ENCODE measurements at places on chromosomes 12 and 14.

GRCh38 chr14:105473677-105474482 is 741 bp upstream of the CRIP2 start:
- peak; percentile 96 for DNase-seq

- no peak for DNase-seq
Observed at GRCh38 chr12:133264173-133264572, 28.5 kb upstream of the ANHX start.

DNA sequence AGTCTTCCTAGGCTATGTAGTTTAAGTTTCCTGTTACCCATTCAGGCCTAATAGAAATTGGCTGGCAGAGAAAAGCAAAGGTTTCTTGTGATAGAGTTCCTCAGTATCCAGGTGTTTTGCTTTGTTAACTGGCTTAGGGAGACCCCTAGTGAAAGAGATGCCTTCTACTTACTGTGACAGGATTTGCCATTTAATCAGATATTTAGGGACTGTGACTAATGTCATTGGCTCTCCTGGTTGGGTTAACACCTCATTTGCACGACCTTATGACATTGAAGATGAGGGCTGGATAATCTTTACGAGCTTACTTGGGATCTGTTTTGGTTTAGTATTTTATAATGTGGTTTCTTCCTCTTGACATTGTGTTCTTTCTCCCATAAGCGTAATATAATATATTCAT is 5.8 kb downstream of the MON2 start:
- DNase-seq = no peak

- no peak for DNase-seq
Observed at GRCh38 chr12:50677858-50678257, 86.0 kb upstream of the ATF1 start.

DNA sequence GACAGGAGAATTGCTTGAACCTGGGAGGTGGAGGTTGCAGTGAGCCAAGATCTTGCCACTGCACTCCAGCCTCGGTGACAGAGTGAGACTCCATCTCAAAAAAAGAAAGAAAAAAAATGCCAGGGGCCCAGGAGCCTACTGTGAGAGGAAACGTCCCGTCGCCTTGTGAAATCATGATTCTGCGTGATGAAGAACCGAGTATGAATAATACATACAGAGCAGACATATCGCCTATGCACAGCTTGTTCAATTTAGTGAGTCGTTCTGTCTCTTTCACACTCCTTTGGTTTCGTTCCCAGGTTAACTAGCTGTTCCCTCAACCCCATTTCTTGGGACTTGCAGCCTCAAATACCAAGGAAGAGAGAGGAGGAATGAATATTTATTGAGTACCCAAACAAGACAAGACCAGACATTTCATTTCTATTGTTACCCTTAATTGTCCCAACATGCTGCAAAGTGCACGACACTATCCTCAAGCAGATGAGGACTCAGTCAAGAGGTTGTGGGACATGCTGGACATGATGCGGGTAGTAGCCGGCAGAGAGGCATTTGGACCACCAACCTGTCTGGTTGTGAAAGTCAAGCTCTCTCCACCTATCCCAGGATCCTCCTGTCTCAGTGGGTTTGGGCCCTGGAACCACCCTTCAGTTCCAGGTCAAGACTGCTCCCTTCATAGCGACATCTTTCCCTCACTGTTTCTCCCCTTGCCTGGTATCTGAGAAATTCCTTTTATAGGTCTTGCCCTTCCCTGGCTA is 8.6 kb upstream of the CD27 start:
- DNase-seq = no peak

DNA sequence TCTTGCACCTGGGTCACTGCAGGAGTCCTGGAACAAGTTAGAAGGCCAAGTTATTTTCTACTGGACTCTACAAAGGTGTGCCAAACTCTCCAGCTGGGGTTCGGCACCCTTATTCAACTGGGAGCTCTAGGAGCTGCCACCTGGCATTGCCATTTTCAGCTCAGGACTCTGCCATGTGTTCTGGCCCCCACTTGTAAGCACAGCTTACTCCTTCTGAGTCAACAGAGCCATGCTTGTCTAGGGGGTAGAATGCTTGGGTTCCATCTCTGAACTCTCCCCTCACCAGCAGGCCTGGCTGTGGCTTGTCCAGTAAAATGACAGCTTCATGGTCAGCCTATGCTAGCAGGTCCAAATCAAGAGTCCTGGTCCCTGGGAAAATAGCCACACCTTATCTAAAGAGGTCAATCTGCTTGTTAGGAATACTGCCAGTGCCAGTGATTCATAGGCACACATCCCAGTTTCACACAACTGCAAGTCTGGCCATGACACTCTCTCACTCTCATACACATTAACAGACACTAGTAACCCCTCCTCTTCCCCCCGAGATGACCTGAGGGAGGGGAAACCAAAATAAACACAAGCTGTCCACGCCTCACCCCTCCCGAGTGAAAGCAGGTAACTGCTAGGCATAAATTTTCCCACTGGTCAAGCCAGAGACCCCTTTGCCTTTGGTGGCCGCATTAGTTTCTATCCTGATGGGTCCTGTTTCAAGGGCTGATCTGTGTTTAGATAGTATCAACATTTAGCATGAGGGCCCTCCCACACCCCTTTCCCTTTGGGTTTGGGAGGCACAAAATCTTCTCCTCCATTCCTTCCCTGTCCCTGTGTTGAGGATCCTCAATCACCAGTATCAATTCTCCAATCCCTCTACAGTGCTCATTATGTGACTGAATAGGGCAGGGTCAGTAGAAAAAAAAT is 182.3 kb upstream of the GZMB start:
- DNase-seq = no peak

DNA sequence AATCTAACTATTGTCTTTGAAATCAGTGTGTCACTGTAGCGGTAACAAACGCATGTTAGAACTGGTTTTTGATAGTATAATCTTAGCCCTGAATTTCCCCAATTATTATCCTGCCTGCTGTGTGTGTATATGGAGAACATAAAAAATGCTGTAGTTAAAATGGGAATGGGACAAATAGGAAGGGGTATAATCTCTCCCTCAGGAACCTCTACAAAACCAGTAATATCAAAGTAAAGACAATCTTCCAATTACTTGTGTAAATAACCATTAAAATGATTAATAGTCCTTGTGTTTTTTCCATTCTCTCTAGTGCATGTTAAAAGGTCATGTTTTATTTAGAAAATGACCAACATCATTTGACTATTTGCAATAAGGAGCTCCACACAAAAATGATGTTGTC is 200.1 kb upstream of the TMTC1 start:
- DNase-seq = no peak

- no peak for DNase-seq
Observed at GRCh38 chr12:75818863-75819262, 212.7 kb downstream of the PHLDA1 start.

GRCh38 chr14:51652168-51653078 is 713 bp downstream of the FRMD6 start:
- peak; percentile 88 for DNase-seq

- no peak for DNase-seq
Observed at GRCh38 chr14:34997762-34998161, 15.0 kb downstream of the SRP54 start.

- no peak for DNase-seq
Observed at GRCh38 chr12:13186302-13186701, 10.2 kb upstream of the EMP1 start.

DNA sequence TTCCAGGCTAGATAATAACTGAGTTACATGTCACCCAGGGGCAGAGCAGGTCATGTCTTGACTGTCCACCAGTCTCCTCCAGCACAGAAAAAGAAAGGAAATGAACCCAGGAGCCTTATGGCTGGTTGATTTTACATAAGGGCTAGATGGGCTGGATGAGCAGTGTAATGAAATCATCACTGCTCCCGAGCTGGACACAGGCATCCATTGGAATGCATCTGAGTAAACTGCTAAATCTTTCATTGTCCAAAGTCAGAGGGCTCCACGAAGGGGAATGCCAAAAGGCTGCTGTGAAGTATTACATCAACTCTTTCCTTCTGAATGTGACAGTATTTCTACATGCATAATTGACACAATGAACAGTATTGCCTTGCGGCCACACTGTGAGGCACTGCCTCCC is 30.1 kb upstream of the TSPAN11 start:
- no peak for DNase-seq

DNA sequence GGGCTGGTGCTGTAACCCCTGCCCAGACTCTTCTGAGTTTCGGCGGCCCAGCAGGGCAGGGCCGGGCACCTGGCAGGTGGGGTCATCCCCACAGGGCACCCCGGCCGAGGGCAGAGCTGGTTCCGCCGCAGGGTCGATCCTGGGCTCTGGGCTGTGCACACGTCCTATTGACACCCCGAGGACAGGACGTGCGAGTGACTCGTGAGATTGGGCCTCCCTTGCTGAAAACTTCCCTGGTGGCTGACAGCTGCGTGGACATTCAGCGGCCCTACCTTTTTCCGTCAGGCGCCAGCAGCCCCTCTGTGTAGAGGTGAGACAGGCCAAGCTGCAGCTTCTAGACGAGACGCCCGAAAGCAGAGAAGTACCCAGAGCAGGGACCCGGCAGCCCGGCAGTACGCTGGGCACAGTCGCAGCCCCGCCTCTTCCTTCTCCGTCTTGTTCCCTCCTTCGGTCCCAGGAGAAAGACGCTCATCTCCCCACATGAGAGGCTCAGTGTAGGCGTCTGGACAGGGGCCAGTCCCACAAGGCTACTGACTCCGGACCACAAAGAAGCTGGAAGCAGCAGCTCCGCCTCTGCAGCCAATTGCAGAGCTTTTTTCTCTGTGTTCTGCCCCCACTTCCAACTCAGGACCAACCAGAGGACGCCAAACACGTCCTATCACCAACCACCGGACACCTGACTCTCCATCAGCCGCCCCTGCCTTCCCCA is at the start of gene LRCOL1:
LRCOL1 (minus strand) TSS at position 532 of the 709 bp plus-strand sequence. CDS start 4,331 bp downstream, outside the sequence.
- DNase-seq = peak; percentile 58

GRCh38 chr12:11496157-11496851 is 100.9 kb upstream of the PRB2 start:
- DNase-seq = no peak

- no peak for DNase-seq
Observed at GRCh38 chr12:52561880-52562449, 9.0 kb upstream of the KRT71 start.

- DNase-seq = no peak
Observed at GRCh38 chr12:65074932-65075331, 46.2 kb downstream of the WIF1 start.

DNA sequence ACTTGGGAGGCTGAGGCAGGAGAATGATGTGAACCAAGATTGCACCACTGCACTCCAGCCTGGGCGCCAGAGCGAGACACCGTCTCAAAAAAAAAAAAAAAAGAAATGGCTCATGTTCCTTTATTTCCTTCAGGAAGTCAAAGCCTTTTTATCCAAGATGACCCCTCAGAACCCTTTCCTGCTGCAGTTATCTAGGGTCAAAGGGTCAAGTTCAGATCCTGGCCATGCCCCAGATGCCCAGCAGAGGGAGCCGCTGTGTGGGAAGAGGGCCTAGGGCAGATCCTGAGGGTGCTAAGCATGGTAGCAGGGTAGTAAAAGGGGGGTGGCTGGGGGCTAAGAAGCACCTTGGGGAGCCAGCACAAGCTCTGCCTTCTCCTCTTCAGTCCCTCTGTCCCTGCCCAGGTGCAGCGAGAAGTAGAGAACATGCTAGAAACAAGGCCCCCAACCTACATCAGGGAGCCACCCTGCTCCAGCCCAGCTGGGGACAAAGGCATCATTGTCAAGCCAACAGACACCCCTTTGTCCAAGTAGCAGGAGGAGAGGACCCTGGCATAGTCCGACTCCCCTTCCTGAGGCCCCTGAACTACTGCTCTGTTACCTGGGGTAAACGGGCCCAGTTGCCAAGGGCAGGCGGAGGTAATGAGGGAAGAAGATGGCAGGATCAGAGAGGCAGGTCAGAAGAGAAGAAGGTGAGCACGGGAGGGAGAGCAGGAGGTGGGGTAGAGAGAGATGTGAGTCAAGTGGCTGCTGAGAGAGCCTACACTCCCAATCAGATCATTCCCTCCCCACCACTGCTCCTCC is 6.5 kb downstream of the NFE2 start:
- no peak for DNase-seq

DNA sequence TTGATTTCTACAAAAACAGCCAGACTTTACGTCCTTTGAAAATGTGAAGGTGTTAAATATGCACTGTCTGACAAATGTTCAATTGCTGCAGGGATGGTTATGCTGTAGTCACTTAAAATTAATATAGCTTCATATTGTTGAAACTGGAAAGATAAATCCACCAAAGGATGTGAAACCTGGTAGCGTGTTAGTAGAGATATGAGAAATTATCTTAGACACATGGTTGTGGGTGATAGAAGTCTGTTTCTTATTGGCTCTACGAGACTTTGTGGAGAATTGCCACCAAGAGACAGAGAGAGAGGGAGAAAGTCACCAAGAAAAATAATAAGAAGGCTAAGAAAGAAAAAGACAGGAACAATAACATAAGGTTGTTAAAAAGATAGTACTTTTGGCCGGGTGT is 2.6 kb upstream of the CAPRIN2 start:
- no peak for DNase-seq

GRCh38 chr12:107912421-107913004 is 138.0 kb downstream of the ASCL4 start:
- no peak for DNase-seq

- DNase-seq = peak; percentile 45
Observed at GRCh38 chr12:114984634-114985061, 300.7 kb upstream of the TBX3 start.

DNA sequence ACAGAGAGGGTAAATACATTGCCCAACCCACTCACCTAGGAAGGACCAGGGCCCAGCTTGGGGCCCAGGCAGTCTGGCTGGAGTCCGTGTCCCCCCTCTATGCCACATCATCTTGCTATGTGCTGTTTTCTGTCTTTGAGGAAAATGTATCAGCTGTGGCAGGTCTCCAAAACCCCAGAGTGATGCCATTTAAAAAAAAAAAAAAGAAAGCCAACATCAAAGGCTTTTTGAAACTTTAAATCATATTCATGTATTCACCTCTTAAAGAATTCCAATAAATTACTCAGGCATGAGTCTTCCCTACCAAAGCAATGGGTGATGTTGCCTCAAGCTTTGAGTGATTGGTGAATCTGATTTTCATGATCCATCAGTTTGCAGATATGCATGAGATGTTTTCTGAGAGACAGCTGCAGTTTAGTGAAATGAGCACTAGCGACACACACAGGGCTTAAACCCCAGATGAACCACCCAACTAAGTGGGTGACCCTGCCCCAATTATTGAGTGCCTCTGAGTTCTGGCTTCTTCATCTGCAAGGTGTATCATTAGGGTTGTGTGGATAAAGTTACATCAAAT is 6.1 kb downstream of the KRT81 start:
- DNase-seq = no peak

- no peak for DNase-seq
Observed at GRCh38 chr12:58166643-58167042, 225.3 kb downstream of the ATP23 start.

DNA sequence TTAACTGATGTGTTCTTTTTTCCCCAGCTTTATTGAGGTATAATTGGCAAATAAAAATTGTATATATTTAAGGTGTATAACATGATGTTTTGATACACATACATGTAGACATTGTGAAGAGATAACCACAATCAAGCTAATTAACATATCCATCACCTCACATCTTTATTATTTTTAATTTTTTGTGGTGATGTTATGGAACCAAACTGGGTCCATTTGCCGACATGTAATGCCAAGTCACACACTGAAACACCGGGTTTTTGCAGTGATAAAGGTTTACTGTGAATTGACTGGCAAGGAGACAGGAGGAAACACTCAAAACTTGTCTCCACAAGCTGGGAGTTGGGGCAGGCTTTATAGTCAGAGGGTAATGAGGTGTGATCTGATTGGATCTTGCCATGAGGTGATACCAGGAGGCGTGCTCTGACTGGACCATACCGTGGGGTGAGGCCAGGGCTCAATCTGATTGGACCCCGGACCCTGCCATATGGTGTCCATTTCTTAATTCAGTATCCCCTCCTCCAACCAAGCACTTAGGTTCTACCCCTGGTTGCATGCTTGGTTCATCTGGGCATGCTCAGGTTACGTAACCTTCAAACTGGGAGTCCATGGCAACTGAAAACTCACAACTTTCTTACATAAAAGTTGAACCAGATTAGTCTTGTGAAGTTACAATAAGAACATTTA is 11.8 kb upstream of the WSCD2 start:
- no peak for DNase-seq

Data from left lung (tissue), 14 donors.